M059J (cell line): ENCODE measurements at places on chromosomes 12 and 14. TPM values are rescaled to one million over a fixed set of nuclear protein-coding genes. Genes with fewer than 3 reads are reported as not detected.
A peak's percentile ranks its signal among the peaks of the same experiment; 100 is the strongest.

The CAPZA3 gene
- total RNA-seq: not detected in 2 replicates

The CCDC175 gene
- not detected in 2 replicates for total RNA-seq

The GPR84 gene
- not detected in 2 replicates for total RNA-seq

The DAD1 gene
- total RNA-seq: 515 and 811 TPM in 2 replicates

The MYO1H gene
- not detected in 2 replicates for total RNA-seq

The SLC10A1 gene
- not detected in 2 replicates for total RNA-seq

The OR4E2 gene
- not detected in 2 replicates for total RNA-seq

The ADCY6 gene
- 7.1 and 16.3 TPM in 2 replicates for total RNA-seq

GRCh38 chr12:16807731-16808130, 201.8 kb upstream of the LMO3 start:
- no peak for DNase-seq

GRCh38 chr12:54029529-54030441, 1.5 kb downstream of the HOXC6 start:
- no peak for DNase-seq

DNA sequence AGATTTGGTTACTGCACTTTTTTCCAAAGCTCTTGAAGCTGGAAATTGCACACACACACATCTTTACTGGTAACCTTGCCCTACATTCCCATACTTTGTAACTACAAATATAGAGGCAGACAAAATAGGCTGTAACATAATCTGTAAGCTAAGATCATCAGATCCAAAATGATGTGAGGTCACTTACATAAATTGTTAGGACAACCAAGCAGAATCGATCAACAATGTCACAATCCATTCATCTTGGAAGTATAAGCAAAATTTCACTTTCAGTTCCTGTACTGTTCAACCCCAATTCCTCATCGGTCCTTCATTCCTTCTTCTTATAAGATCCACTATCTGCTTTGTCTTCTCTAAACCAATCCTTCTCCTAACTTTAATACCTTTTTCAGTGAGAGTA, 72.6 kb downstream of the EPS8 start:
- DNase-seq: no peak

DNA sequence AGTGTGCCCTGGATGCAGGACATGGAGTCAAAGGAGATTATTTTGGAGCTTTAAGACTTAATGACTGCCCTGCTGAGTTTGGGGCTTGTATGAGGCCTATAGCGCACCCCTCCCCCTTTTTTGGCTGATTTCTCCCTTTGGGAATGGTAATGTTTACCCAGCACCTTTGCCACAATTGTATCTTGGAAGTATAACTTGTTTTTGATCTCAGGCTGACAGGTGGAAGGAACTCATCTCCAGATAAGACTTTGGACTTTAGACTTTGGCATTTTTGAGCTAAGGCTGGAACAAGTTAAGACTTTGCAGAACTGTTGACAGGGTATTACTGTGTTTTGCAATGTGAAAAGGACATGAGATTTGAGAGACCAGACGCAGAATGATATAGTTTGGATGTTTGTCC, 110.5 kb downstream of the DERA start:
- no peak for DNase-seq

- DNase-seq: peak; percentile 78
These were observed at the start of gene DACT1 for GRCh38 chr14:58637391-58638230. Gene DACT1, plus strand, starts transcription at chr14:58637962. Its CDS starts 241 bp downstream, at chr14:58638203.

DNA sequence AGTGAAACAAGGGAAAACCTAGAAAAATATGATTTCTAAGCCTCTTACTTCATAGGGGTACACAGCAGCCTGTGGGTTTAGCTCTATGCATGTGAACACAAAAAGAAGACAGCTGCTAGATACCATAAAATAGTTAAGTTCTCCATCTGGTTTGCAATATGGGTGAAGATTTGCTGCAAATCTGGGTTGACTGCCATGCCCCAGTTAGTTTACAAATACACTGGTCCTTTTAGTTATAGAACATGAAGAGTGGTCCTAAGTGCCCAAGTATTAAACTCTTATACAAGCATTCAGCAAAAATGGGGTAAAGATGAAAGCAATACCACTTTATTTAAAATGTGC, 176.1 kb downstream of the AEBP2 start:
- DNase-seq: no peak

- DNase-seq: no peak
These were observed 55.0 kb downstream of the POLR3B start for GRCh38 chr12:106412563-106412962.

- DNase-seq: peak; percentile 0
These were observed 1.2 kb downstream of the SLC2A13 start for GRCh38 chr12:40104461-40105264.

DNA sequence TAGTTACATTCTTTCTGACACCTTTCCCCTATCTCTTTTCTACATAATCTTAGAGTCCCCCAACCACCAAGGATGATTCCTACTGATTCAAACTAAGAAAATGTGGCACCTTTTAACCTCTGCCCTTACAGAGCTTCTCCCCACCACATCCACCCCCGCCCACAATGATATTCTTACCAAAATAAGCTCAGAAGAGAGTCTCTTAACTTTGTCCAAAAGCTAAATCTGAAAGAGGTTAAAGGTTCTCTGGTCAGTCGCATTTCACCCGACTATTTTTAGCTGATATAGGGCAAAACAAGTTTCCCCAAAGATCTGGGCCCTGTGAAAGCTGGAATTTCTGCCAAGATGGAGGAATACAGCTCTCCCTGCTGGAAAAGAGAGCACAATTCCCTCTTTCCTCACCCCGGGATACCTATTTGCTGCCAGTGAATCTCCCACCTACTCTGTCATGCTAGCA, 128.6 kb downstream of the ZFP36L1 start:
- DNase-seq: peak; percentile 25

DNA sequence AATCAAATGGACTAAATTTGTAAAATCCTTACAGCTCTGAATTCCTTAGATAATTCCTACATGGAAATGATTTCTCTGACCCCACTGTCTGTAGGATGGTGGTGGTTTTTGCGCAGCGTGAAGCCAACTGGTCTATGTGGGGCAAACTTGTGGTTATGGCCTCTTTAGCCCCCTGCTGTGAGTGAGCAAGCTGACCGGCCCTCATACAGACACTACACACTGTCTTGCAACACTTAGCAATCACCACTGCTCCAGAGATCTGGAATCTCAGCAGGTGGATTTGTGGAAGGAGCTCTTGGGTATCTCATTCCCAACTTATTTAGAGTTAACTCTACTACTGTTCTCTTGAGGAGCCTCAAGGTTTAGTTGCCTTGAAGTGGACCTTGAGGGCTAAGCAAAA, 70.2 kb downstream of the SCN8A start:
- no peak for DNase-seq

DNA sequence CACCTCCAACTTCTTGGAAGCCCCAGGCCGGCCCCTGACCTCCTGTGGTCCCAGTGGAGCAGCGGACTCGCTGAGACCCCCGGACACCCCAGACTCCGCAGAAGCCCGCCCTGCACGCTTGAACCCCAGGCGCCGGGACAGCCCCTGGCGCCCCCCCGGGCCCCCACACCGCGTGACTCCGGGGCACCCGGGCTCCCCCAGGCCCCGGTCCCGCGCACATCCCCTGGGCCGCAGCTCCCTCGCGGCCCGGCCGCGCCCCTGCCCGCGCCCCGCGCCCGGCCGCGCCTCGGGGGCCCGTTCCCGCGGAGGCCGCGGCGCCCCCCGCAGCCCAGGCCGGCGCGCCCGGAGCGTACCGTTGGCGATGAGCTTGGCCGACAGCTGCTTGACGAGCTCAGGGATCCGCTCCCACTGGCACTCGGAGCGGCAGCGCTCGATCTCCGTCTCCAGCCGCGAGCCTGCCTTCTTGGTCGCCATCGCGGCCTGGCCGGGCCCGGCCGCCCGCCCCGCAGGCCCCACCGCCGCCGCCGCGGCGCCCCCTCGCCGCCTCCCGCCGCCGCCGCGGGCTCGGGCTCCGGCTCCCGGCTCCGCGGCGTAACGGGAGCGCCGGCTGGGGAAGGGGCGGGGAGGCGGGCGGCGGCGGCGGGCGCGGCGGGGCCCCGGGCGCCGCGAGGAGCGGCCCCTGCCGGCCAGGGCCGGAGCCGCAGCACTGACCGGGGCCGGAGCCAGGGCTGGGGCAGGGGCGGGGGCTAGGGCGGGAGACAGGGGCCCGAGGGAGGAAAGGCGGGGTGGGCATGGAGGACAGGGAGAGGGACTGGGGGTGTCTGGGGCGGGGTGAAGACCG, at the start of gene TTC7B:
TTC7B (minus strand) TSS at position 609 of the 841 bp plus-strand sequence; CDS start at position 474, 135 bp downstream.
- peak; percentile 18 for DNase-seq

GRCh38 chr12:97716356-97716755, 253.8 kb downstream of the RMST start:
- no peak for DNase-seq

DNA sequence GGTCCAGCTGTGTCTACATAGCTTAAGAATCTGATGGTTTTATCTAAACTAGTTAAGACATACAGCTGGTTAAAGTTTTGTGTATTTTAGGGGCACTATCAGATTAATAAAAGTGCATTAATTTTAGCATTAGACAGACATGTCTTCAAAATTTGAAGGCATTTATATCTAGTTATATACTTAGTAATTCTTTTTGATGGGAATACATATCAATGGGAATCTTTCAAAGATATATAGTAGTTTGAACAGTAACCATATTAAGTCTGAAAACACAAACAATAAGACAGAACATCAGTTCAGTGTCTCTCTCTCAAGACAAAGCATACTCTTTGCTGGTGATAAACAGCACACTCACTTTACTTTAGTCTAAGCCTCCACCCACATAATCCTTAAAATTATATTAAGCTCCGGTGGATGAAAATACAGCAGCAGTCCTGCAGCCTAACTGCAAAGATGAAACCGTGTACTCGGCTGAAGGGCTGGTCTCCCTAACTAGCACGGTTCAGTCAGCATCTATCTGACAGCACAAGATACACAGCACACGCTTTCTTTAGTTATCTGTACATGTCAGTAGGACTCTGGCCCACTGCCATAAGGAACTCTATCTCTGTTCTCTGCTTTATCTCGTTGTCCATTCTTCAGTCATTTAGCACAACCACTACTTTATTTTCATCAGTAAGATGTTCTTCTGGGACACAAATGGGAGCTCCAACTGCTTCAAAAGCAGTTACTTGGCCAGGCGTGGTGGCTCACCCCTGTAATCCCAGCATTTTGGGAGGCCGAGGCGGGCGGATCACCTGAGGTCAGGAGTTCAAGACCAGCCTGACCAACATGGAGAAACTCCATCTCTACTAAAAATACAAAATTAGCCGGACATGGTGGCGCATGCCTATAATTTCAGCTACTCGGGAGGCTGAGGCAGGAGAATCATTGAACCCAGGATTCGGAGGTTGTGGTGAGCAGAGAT, 80.5 kb downstream of the MED13L start:
- no peak for DNase-seq

GRCh38 chr14:54890788-54891187, 11.8 kb downstream of the GCH1 start:
- no peak for DNase-seq

DNA sequence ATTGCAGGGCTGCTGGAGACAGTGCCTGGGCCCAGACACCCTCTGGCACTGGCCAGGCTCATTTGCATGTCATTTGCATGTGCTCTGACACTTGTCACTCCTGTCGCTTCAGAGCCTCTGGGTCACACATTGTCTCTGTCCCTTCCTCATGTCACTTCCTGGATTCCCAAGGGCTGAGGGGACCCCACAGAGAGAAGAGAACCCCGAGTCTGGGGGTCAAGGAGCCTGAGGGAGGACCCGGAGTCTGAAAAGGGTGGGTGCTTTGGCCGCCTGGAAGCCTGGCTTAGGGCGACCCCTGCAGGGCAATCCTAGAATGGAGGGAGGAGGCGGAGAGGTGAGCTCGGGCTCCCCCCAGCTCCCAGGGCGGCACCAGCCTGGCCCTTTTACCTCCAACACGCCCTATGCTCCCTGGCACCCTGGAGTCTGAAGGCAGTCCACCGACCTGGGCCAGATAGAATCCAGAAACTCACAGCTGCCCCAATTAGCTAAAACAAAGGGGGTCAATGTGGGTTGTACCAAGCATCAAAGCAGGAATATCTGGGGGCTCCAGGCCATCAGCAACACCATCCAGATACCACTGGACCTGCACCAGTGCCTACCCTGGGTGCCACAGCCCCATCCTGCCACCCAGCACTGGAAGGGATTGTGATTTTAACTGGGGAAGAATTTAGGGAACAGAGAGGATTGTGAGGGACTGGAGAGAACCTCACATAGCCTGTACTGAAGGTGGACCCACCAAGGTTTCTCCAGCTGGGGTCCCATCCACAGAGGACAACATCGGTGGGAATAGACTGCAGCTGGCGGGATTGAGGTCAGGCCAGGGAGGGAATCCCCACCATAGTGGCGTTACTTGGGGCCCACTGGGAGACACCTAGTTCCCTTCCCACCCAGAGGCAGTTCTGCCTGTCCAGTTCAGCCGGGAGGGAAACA, 21.8 kb upstream of the KRT78 start:
- DNase-seq: peak; percentile 30

- no peak for DNase-seq
These were observed 39.9 kb downstream of the SOX5 start for GRCh38 chr12:23909551-23909950.

DNA sequence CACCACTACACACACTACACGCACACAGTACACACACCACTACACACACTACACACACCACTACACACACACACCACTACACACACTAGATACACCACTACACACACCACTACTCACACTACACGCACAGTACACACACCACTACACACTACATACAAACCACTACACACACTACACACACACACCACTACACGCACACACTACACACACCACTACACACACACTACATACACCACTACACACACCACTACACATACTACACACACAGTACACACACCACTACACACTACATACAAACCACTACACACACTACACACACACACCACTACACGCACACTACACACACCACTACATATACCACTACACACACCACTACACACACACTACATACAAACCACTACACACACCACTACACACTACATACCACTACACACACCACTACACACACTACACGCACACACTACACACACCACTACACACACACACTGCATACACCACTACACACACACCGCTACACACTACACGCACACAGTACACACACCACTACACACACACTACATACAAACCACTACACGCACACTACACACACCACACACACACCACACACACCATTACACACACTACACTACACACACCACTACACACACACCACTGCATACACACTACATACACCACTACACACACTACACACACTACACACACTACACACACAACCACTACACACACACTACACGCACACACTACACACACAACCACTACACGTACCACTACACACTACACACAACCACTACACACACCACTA, 11.7 kb downstream of the NOC4L start:
- no peak for DNase-seq

DNA sequence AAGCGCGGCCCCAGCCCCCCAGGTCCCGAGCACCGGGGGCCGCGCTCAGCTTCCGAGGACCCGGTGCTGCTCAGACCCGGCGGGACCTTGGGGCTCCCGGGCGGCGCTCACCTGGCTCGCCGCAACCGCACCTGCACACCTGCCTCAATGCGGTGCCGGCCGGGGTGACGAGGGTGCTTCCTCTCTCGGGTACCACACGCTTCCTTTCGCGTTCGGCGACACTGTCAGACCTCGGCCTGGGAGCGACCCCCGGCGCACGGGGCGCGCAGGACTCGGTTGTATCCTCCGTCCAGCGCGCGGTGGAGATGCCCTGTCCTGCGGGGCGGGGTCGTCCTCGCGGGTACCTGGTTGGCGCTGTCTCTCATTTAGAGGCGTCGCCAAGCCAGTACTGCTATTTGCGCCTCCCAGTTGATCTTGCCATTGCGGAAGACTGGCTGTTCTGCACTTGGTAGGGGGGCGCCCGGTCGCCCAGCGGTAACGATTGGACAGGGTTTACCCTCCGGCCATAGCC, 718 bp downstream of the PACS2 start:
- DNase-seq: no peak

GRCh38 chr14:54490445-54491175, 1.8 kb upstream of the GMFB start:
- DNase-seq: no peak

GRCh38 chr14:55556929-55557623, 22.9 kb upstream of the KTN1 start:
- DNase-seq: peak; percentile 99
